Head of caudate nucleus (tissue), 42 donors: ENCODE measurements at places on chromosomes 1 and 21.
A peak's percentile ranks its signal among the peaks of the same experiment; 100 is the strongest.

GRCh38 chr1:109482791-109483671, 674 bp upstream of the ATXN7L2 start:
- peak; percentile 65 for DNase-seq

DNA sequence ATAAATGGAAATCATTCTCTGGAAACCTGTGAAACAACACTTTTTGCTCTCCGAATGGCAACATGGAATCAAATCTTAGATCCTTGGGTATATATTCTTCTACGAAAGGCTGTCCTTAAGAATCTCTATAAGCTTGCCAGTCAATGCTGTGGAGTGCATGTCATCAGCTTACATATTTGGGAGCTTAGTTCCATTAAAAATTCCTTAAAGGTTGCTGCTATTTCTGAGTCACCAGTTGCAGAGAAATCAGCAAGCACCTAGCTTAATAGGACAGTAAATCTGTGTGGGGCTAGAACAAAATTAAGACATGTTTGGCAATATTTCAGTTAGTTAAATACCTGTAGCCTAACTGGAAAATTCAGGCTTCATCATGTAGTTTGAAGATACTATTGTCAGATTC, 45.7 kb downstream of the PTGFR start:
- DNase-seq = no peak

GRCh38 chr1:167927046-167927754, 9.3 kb upstream of the DCAF6 start:
- DNase-seq = no peak

DNA sequence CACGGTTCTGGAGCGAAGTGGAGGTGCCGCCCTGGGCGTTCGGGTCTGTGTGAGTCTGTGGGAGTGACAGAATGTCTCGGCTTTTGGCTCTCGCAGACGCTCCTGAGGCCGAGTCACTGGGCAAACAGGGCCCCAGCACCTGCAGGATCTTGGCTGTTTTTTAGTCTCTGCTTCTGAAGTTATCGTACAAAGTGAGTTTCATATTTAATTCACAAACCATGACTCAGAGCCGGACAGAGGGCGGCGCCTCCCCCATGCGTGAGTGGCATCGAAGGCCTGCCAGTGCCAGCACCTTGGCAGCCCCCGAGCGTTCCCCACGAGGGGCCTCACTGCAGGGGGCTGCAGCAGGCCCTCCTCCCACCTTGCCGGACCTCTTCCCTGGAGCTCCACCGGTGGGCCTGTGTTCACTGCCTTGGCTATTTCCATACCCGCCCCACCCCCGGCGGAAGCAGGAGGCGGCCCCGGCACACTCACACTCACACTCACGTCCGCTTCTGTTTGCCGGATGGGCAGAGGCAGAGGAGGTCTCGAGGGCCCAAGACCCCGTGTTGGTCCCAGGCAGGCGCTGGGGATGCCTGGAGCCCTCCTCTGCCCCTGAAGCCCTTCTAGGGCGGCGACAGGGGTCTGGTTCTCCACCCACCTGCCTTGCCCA, 56.3 kb downstream of the MORN1 start:
- no peak for DNase-seq

DNA sequence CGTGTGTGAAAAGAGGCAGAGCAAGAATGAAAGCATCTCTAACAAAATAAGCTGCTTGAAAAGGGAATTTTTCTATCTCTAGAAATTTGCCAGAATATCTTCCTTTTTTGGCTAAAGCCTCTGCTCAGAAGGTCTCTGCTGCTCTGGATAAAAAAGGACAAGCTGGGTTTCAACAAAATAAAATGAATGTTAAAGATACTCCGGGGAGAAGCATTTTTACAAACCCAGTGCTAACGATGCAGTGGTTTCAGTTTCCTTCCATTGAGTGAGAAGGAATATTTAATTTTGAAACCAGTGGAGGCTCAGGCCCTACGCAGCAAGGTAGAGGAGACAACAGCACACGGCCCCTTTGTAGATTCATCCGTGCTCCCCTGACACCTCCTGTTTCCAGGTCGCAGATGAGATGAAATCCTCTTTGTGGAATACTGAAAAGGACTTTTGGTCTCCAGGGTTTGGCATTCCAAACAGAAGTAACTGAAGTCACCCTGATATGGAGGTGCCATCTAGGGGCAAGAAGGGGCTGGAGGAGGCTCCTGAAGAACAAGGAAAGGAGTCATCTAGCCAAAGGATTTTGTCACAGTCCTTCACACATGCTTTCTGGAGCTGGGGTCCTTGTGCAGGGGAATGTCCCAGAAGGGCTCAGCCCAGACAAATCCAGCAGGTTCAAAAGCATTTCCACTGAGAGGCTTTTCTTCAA, 65.7 kb upstream of the SYT6 start:
- DNase-seq = no peak

DNA sequence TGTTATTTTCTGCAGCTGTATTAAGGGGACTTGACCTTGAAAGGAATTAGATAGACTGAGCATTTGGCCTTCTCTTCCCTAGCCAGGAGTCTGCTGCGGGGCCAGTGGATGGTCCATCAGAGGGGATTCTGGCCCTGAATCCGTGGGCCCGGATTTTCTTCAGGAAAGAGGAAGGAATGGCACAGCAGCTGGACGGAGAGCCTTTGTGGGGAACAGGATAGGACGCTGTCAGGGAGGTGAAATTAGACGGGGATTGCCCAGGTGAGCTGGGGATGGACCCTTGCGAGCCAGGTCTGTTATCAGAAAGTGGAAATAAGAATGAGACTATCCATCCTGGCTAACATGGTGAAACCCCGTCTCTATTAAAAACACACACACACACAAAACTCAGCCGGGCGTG, 1.7 kb upstream of the C2CD2 start:
- DNase-seq = no peak

- DNase-seq = no peak
Observed at GRCh38 chr1:13674377-13674776, 25.6 kb upstream of the PRDM2 start.

DNA sequence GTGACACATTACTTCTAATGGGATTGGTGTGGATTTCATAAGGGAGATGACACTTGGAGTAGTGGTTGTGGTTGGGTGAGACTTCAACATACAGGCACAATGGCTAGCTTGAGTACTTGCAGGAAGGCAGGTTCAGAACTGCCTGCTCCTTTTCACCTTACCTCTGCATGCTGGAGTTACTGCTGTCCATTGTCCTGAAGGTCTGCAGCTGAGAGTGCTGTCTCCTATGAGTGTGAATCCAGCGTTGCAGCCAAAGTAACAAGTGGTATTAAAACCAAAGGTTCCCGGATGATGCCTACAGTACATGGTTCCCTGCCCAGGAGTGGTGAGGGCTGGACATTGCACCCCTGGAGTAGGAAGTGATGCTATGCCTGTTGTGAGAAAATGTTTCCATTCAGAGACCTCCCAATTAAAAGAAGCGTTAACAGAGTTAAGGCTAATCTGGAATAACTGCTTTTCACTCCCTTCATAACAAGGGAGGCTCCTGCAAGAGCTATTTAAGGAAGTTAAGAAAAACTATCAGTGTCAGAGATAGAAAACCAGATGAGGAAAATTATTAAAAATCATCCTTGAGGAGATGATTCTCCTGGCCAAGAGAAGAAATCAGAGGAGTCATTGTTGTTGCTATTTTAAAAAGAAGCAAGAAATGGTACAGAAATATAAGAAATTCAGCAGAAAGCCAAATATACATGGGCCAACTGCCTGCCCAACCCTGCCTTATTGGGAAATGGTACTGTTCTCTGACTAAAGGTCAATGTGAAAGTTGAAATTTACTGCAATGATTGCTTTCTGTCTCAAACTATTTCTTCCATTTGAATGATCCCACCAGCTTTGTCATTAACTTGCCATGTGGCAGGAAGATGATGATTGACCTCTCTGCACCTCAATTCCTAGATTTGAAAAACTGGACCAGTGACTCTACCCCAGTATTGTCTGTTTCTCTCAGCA, 9.8 kb upstream of the F5 start:
- DNase-seq = no peak

GRCh38 chr1:20753589-20753988, 21.1 kb upstream of the SH2D5 start:
- no peak for DNase-seq

- DNase-seq = peak; percentile 72
Observed at GRCh38 chr1:26161415-26162219, 2.7 kb downstream of the FAM110D start.

- DNase-seq = no peak
Observed at GRCh38 chr1:20152599-20152930, 13.4 kb downstream of the PLA2G2F start.

- peak; percentile 84 for DNase-seq
Observed at GRCh38 chr1:56436912-56437417, 142.4 kb downstream of the PLPP3 start.

DNA sequence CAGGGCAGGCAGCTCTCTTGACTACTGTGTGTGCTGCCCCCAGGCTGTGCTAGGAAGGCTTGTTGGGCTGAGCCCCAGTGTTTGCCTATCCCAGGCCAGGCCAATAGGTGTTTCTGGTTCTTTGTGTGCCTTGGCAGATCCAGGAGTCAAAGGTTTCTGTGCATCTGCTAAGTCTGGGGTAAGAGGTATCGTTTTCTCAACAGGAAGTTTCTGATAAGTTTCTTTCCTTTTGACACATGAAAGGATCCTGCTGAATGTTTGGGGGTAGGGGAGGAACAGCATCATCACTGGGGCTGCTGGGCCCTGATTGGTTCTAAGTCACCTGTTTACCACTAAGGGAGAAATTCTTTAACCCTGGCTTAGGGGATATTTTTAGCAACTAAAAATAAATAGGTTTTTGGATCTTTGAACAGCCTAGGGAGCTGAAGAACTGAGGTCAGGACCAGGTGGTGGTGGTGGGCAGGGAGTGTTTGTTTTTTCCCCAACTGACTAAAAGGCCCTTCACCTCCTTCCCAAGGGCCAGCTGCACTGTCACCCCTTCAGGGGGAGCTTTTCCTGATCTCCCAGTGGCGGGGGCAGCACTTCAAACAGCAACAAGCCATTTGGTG, 85.1 kb downstream of the KCNN3 start:
- no peak for DNase-seq
